Osteoblast (primary cell): ENCODE measurements at places on chromosomes 6 and 20. TPM values are rescaled to one million over a fixed set of nuclear protein-coding genes. Genes with fewer than 3 reads are reported as not detected.

AGER gene
- under 0.01 TPM in 2 replicates for total RNA-seq

SLC12A5 gene
- under 0.01 TPM in 2 replicates for total RNA-seq

AIF1 gene
- total RNA-seq, result 0.36 TPM in 1 of 2 replicates, not detected in the other

TNFRSF6B gene
- 2.1 and 2.9 TPM in 2 replicates for total RNA-seq
